ENCODE measurements at places on chromosomes 6 and 20. TPM values are rescaled to one million over a fixed set of nuclear protein-coding genes. Genes with fewer than 3 reads are reported as not detected.

Gene HLA-C
- 104 TPM for total RNA-seq

DNA sequence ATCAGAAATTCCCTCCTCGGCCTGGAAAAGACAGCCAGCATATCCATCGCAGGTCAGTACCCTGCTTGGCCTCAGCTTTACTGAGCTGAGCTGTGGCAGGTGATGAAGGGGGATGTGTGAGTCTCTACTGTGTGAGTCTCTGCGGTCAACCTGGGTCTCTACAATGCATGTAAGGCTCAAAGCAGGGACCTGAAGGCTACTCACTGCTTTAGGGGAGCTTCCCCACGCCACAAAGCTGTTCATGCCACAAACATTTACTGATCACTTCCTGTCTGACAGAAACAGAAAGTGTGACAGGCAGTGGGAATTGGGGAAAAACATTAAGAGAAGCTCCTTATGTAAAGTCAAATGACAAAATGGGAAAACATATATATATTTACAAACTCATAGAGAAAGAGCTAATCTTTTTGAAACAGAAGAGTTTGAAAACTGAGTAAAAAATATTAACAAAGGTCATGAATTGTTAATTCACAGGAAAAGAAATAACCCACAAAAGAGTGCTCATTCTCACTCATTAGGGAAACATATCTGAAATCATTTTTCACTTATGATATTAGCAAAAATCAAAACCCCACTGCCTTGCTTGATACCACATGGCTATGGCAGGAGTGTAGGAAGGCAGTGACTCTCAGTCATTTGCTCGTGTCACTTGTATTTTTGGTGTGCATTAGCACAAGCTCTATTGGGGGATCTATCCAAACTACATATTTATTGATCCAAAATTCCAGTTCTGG lies 5.8 kb downstream of the BTN3A3 start:
- DNase-seq, result no peak

- no peak for DNase-seq
Observed at GRCh38 chr6:68026483-68026882, 608.6 kb upstream of the ADGRB3 start.

DNA sequence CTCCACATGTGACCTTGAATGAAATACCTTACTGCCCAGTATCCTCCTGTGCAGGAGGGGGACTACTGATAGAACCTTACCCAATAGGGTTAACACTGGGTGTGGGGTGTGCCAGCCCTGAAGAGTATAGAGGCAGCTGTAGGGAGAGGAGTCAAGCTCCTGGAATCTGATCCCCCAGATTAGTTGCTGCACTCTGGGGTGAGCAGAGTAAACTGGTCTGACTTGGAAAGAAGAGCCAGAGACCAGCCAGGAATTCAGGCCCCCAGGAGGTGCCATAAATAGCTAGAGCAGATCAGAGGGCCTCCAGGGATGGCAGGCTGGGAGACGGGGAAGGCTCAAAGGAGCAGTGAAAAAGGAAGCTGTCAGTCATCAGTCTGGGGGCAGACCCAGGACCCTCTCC lies 3.5 kb upstream of the APOBEC2 start:
- no peak for DNase-seq

DNA sequence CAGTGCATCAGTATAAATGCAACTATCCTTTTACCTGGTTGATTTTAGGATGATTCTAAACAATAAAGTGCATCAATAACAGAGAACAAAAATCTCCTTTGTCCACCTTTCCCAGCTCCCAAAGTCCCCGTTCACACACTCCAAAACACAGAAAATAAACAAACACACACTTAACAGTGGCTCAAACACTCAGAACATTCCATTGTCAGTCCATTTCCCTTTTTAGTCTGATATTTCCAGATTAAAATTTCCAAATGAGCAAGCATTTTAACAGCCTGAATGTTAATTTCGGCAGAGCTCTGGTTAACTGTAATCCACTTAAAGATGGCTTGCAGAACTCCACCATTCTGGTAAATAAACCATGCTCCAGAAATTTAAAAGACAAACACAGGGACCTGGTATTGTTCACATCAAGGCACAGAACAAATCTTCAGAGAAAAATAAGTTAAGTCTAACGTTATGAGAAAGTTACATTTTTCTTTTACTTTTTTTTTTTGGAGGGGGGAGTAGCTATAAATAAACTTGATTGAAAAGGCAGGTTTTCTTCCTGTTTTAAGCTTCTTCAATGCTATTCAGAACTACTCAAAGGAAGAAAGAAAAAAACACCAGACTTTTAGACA lies 100.8 kb downstream of the DST start:
- DNase-seq, result no peak

- DNase-seq, result no peak
Observed at GRCh38 chr20:52289956-52290565, 98.5 kb upstream of the ZFP64 start.

DNA sequence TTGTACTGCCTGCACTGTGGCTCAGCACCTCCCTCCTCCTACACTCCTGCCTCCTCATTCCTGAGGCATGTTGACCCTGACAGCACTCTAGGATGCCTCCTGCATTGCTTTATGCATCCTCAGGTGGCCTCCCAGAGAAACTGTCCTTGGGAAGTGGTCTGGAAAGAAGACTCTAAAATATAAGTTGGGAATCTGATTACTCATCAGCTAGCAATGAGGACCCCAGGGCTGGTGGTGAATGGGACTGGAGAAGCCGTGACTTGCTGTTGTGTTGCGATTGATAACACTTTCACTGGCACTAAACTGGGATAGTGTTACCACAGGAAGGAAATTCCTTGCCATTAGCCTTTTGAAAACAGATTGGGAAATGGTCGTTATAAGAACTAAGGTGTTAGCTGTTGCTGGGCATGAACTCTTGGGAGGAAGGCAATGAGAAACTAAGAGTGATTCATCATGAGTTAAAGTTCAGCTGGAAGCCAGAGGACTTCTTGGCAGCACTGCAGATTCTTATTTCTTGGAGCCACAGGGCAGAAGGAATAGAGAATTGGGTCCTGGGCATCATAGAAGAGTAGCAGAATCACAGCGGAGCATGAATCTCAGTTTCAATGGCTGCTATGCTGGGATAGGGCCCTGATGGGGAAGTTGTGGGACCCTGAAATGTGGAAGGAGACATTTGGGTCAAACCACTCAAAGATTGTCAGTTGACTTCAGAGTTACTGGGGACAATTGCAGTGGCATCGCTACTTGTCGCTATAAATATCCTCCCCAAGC lies 10.1 kb upstream of the SIRPD start:
- DNase-seq, result no peak

- DNase-seq, result no peak
Observed at GRCh38 chr6:169163411-169163901, 90.2 kb downstream of the THBS2 start.

- no peak for DNase-seq
Observed at GRCh38 chr6:12457094-12457493, 166.9 kb downstream of the EDN1 start.

GRCh38 chr20:57594092-57594951 lies 25.9 kb downstream of the ZBP1 start:
- DNase-seq, result peak; percentile 70
